ENCODE measurements at places on chromosomes 4 and X.

DNA sequence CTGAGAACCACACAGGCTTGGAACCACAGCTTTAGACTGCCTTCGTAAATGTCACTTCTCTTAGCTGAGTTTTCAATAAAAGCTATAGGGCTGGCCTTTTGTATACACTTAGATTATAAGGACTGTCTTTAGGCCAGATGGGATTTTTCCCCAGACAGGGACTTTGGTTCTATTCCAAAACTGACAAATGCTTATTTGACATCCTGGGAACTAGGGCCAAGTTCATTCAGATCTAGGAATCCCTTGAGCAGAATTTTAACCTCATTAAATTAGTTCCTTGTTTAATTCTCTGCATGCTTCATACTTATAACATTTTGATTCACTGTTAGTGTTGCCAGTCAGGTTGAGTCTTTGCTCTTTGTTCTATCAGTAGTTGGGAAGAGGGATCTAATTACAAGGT, 23.1 kb downstream of the ZRSR2 start:
- no peak for DNase-seq

DNA sequence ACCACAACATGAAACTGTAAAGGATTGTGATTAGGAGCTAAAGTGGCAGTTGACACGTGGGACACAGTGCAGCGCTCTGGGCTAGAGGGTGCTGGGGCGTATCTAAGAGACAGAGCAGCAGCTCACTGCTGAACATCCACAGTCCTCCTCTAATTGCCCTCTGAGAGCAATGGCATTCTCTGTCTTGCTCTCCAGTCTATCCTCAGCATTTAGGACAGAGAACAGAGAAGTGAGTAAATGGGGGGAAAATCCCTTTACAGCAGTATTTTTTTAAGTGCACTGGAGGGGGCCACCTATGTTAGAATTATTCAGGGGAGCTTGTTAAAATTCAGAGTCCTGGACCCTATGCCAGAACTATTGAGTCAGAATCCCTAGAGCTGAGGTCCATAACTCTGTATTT, 4.2 kb upstream of the TMEM154 start:
- DNase-seq = no peak

DNA sequence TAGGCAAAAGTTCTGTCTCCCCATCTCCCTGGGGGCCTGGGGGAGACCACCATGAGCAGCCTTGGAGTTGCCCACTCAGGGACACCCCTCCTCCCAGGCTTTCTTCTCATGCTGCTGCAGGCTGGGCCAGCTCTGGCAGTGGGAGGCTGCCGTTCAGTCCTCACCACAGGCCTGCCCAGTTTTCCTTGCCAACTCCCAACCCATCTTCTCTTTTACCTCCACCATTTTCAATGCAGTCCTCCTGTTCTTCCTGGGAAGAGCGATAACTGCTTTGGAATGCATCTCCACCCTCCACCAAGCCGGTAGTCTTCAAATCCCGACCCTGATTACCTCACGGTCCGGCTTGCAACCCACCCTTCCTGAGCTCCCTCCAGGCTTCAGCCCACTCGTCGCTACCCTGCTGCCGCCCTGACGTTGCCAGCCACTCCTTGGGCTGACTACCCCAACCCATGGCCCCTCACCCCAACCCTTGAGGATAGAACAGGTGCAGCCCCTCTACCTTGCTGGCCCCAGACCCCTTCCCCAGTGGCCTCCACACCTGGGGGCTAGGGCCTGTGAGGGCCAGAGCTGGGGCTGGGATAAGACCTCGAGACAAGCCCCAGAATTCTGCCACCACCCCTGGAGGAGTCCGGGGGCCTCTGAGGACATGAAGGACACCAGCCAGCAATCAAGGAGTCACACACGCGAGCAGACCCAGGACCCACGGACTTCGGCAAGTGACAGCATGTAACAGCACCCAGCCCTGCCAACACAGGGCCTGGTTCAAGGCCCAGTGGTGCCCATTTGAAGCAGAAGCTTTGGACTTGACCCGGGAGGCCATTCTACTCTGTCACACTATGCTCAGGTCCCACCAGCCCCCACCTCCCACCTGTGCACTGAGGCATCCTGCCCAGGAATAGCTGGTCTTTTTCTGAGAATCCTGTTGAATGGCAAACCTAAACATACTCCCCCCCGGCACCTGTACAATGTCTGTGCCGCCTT, 9.2 kb downstream of the WDR1 start:
- no peak for DNase-seq

DNA sequence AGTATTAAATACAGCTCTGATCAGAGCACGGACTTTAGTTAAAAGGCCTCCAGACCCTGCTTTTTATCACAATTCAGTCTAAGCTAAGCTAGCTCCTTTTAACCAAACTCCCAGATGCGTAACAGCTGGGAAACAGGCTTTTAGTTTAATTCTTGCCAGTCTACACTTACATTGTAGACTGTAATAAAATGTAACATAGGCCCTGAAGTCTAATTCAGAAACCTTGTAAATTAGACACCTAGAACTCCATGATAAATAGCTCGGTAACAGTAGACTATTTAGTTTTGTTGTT, 20.1 kb downstream of the FBXO8 start:
- no peak for DNase-seq

- no peak for DNase-seq
These were observed 482.8 kb upstream of the HTR2C start for GRCh38 chrX:114101081-114101480.

DNA sequence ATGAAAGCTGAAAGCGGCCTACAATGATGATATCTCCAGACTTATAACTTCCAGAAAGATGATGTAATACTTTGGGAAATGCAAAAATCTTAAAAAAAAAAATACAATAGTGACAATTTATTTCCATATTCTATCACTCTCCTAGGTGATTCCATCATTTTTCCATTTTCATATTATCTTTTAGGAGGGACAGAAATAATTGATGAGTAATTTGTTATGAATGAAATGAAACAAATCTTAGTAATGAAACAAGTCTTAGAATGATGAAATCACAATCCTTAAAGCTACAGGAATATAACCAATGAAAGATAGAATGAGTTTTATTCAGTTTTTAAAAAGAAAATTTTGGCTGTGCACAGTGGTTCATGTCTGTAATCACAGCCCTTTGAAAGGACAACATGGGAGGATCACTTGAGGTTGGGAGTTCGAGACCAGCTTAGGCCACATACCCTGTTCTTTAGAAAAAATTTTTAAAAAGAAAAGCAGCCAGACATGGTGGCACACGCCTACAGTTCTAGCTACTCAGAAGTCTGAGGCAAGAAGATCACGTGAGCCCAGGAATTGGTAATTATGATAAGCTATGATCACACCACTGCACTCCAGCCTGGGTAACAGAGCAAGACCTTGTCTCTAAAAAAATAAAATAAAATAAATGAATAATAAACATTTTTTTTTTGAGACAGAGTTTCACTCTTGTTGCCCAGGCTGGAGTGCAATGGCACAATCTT, 21.7 kb downstream of the CLOCK start:
- DNase-seq = peak; percentile 36

DNA sequence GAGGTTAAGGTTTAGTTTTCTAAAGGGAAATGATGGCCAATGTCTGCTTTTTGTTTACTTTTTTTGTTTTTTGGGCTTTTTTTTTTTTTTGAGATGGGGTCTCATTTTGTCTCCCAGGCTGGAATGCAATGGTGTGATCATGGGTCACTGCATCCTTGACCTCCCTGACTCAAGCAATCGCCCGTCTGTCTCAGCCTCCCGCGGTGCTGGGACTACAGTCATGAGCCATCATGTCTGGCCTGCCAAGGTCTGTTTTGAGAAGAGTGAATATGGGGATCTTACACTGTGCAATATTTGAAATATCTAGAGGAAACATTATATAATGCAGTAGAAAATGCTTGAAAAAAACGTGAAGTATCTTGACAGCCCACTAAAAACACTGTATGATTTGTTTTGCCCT, 162.5 kb downstream of the GASK1B start:
- DNase-seq = no peak

DNA sequence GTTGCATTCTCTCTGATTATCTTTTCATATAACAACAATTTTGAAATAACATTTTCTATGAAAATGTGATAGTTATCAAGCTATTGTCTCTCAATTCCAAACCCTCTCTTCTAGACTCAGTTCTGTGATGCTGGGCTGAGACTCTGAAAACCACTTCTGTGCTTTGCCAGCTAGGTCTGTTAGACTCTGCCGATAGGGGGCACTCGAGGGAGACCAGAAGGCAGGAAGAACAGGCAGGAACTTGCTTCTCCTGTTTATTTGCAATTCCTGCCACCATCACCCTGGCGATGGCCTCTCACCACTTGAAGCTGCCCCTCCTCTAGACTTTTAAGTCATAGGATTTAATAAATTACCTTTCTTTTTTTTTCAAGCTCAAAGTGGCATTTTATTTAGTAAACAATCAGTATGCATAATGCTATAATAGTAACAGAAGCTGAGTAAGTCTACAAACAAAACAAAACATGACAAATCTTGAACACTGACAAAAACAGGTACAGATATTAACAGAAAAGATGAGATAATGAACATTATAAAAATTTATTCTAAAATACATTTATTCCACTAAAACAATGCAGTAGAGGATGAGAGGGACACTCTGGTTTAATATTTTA, 49.7 kb downstream of the RASL11B start:
- DNase-seq = peak; percentile 85

DNA sequence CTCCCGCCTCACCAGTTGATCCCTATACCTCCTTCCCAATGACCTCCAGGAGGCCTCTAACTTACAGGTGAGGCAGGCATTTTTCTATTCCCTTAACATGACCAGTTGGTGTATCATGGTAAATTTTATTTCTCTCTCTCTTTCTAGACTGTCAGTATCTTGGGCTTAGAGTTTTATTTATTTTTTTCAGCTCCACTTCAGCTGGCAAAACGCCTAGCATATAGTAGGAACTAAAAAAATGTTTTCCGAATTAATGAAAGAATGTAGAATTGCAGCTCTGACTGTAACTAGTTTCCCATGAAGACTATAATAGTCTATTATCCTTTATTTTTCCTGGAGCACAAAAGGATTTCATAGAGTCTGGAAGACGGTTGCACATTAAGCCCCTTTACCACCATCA, 84.8 kb downstream of the PDE5A start:
- no peak for DNase-seq

DNA sequence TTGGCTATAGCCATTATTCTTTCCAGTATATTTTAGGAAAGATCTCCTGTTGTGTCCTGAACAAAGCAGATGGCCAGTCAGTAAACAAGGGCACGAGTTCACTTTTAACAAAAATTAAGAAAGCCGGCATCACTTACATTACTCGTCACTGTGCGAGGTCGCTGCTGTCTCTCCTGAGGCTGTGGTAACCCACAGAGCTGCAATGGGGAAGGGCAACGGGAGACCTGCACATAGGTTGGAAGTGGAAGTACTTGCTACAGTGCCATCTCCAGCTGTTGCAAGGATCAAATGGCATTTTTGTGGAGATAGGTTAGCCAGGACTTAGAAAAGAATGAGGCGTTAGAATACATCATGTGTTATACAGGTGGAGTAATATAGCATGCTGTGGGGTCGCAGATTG, 132.2 kb downstream of the KLHL8 start:
- no peak for DNase-seq

DNA sequence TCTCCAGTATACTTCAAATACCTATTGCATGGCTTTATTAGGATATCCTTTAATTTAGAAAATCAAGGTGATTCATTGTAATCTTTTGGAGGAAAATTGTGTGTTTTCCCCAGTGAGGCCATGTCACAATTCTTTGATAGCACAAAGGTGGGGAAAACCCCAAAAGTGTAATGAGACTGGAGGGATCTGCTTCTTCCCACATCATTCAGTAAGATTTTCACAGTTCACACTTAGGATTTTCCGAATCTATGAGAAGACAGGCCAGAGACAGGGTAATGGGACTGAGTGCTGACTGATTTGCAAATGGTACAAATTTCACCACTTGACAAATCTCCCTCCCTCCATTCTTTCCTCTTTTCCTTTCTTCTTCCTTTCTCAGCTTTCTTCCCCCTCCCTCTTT, 181.1 kb downstream of the MGST2 start:
- no peak for DNase-seq

DNA sequence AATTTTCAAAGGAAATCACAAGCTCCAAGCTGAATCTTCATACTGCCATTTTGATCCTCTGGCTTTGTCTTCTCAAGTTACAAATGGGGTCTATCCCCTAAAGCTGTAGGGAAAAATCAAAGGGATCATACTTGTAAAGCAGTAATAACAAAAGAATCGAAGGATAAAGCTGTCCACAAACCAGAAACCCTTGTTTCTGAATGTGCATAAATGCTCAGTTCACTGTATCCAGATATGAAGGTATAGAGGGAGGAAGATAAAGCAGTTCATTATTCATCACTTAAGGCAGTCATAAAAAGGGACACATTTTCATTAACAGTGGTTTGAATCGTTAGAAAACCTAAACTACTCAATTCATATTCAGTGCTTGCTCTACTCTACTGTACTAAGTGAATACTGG, 33.2 kb upstream of the RPS6KA6 start:
- DNase-seq = no peak

GRCh38 chr4:89119836-89120235, 8.5 kb downstream of the TIGD2 start:
- DNase-seq = no peak

- no peak for DNase-seq
These were observed 521.8 kb upstream of the AGA start for GRCh38 chr4:177964061-177964460.

GRCh38 chr4:103050736-103051436, 25.7 kb downstream of the SLC9B2 start:
- DNase-seq = no peak
